Camera-type eye (tissue), 1 donor: ENCODE measurements at places on chromosomes 5 and 9. TPM values are rescaled to one million over a fixed set of nuclear protein-coding genes. Genes with fewer than 3 reads are reported as not detected.

The ADAMTSL2 gene
- total RNA-seq = 4.3 TPM

The SLC25A2 gene
- not detected for total RNA-seq

The IL7R gene
- total RNA-seq = 0.82 TPM

The SLC6A7 gene
- total RNA-seq = 0.11 TPM

The SHROOM1 gene
- total RNA-seq = 5.2 TPM

The C9orf50 gene
- total RNA-seq = 0.71 TPM

The SLC36A2 gene
- total RNA-seq = not detected

The TLX3 gene
- not detected for total RNA-seq

The PCA3 gene
- total RNA-seq = 0.27 TPM

The MARCOL gene
- total RNA-seq = not detected

The MAP1B gene
- total RNA-seq = 748 TPM

The PCDHB2 gene
- total RNA-seq = 8.3 TPM

The ABLIM3 gene
- total RNA-seq = 13.1 TPM

The SLC36A3 gene
- not detected for total RNA-seq

The CDH9 gene
- 1.6 TPM for total RNA-seq

The TSSK1B gene
- 0.38 TPM for total RNA-seq

The SPDL1 gene
- 30.1 TPM for total RNA-seq

The STX17 gene
- 44.3 TPM for total RNA-seq

The CHSY3 gene
- total RNA-seq = 25.1 TPM

The PLEKHG4B gene
- total RNA-seq = 10.1 TPM

The PTAR1 gene
- 206 TPM for total RNA-seq
